ENCODE measurements at places on chromosomes 4 and X.
A peak's percentile ranks its signal among the peaks of the same experiment; 100 is the strongest.

DNA sequence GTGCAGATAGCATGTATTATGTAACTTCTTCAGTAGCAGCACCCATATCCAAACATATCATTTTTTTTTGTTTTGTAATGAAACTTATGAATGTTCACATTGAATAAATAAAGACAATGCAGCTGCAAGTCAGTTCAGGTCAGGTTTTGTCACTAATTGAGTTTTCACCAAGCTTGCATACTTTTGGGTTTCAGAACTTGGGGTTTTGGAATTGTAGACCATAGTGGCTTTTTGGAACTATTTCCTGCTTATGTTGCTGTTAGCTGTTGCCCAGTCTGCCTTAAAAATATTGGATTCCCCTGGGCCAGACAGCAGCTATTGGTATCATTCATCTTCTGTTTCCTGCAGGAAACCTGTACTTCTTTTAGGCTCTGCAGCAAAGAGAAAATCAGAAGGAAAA, 113.4 kb upstream of the LIMCH1 start:
- no peak for DNase-seq

DNA sequence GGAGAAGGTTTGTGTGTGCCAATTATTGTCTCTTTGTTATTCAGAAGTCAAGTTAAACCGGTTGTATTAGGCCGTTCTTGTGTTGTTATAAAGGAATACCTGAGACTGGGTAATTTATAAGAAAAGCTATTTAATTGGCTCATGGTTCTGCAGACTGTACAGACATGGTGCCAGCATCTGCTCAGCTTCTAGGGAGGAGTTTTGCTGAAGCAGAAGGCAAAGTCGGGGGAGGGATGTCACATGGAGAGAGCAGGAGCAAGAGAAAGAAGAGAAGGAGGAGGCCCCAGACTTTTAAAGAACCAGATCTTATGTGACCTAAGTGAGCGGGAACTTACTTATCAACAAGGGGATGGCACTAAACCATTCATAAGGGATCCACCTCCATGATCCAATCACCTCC, 349.3 kb upstream of the PCDH18 start:
- no peak for DNase-seq

GRCh38 chr4:144298519-144298918, 158.0 kb upstream of the GYPA start:
- no peak for DNase-seq

DNA sequence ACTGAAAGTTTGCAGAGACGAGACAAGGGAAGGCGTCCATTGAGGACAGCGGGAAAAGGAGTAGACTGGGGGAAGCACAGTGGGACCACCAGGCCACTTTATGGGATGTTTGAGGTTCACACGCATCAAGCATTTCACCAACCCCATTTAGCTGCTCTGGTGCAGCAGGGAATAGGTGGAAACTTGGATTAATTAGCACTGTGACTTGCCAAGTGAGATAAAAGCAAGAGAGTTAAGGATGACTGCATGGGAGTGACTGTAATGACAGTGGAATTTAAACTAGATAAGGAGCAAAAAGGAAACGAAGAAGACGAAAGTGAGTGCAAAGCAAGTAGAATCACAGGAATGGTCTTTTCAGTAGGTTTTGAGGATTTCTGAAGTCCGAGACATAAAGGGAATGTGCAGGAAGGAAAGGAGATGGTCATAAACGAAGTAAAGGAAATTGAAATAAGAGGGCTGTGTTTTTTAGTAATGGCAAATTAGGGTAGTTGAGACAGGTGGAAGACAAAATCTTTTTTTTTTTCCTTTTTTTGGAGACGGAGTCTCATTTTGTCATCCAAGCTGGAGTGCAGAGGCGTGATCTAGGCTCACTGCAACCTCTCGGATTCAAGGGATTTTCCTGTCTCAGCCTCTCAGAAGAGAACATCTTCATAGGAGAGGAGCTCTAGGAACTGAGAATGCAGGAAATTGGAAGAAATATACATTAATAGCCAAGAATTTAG, 119.0 kb upstream of the MAP9 start:
- no peak for DNase-seq

- DNase-seq: no peak
Measured at GRCh38 chrX:139299309-139299708, 231.2 kb upstream of the F9 start.

DNA sequence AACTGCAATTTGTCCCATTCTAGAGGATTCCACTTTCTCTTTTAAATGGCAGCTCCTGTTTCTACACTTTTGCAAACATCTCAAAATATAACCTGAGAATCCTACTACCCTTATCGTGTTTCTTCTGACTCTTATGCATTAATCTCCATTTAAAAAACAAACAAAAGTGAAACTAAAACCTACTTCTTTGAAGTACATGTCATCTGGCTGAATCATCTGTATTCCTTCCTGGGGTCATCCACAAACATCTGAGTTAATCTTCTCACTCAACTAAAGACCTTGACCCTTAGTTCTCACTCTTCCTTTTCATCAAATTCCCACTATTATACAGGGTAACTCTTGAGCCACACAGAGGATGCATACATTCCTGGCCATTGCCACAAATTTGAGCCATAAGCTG, 584.8 kb downstream of the PPARGC1A start:
- peak; percentile 32 for DNase-seq

- DNase-seq: no peak
Measured at GRCh38 chrX:55451626-55451989, 319 bp upstream of the MAGEH1 start.

DNA sequence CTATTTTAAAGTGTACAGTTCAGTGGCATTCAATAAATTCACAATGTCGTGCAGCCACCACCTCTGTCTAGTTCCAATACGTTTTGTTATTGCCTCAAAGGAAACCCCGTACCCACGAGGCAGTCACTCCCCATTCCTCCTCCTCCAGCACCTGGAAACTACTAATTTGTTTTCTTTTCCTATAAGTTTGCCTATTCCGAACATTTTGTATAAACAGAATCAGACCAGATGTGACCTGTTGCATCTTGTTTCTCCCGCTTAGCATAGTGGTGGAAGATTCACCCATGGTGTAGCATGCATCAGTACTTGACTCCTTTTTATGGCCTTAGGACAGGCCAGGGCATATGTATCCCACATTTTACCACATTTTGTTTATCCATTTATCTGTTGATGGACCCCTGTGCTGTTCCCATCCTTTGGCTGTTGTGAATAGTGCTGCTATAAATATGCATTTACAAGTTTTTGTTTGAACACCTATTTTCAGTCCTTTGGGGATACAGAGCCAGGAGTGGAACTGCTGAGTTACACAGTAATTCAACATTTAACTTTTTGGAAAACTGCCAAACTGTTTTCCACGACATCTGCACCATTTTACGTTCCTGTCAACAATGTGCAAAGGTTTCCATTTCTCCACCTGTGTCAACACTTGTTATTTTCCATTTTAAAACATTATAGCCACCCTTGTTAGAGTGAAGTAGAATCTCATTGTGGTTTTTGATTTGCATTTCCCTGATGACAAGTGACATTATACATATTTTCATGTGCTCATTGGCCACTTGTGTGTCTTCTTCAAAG, 57.8 kb upstream of the STX18 start:
- DNase-seq: no peak

DNA sequence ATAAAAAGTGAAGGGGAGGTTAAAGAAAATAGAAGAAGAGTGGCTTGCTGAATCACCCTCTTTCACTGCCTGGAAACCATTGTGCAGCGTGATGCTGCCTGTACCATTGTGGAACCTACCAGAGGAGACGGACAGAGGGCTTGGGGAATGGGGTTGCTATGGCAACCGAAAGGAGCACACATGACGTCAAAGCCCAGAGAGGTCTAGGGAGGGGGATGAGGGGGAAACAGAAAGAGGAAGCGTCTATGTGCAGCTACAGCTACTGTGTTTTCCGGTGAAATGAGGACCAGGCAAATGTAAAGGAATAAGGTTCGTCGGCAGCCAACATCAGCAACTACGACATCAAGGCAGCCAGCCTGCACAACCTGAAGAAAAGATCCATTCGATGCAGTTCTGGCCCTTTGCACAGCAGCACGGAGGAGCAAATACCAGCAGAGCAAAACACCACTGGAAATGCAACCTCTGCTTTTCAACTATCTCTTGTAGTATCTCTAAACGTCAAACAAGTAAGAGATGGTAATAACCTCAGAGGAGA, at the start of gene MAPK10:
MAPK10 (minus strand) TSS at position 110 of the 535 bp plus-strand sequence.
- DNase-seq: peak; percentile 88

DNA sequence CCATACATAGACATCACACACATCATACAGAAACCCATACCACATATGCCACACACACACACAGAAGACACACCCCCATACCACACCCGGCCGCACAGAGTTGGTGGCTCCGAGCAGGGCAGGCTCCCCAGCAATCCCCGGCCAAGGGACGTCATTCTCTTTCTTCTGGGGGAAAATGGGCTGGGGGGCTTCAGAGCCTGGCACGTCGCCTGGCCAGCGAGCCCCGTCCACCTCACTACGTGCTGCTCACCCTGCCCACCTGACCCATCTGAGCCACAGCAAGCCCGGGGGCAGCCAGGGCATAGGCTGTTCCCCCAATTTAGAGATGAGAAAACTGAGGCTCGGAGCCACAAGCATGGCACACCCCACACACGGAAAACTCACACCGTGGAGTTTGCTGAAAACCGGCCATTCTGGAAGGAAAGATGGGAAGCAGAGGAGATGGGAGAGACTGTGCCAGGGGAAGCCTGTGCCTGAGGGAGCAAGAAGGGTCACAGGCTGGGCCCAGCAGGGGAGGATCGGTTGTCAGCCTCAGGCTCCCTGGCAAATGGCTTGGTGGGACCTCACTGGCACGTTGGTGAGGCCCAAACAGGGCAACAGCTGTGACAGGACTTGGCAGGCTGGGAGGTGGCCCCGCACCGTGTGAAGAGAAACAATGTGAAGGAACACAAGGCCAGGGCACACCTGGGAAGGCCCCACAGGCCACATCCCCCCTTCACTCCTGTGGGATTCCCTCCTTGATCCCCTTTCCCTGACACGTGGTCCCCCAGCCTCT, 73.2 kb downstream of the JAKMIP1 start:
- DNase-seq: no peak

- no peak for DNase-seq
Measured at GRCh38 chr4:33649015-33649414, 2595.3 kb downstream of the ARAP2 start.
